IPS DF 19.7 (cell line): ENCODE measurements at places on chromosomes 1 and 21.

DNA sequence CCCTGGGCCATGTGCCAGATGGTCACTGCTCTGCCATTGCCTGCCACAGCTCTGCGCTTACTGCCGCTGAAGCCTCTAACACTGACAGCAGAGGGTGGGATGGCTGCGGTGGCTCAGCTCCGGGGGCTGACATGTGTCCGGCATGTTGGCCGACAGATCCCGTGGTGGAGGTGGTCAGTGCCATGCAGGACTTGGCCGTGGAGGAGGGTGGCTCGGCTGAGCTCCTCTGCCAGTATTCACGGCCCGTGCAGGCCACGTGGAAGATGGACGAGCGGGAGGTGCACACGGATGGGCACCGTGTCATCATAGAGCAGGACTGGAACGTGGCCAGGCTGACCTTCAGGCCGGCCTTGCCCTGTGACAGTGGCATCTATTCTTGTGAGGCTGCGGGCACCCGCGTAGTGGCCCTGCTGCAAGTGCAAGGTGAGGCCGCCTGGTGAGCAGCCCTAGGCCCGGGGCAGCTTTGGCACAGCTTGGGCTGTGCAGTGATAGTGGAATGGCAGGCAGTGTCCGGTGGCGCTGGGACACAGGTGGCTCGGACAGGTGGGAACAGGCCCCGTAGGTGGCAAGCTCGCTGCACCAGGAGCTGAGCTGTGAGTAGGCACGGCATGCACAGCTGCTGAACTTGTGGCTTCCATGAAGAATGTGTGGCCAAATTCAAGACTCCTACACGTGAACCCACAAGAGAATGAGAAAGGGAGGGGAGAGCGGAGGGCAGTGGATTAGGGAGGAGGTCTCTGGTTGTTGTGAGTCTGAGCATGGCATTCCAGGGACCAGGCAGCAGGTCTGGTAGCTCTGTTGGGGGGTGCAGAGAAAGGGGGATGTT, 91.8 kb downstream of the TRIM11 start:
- no peak for DNase-seq

- DNase-seq, result no peak
Observed at GRCh38 chr1:64466033-64466432, 3.9 kb upstream of the CACHD1 start.

DNA sequence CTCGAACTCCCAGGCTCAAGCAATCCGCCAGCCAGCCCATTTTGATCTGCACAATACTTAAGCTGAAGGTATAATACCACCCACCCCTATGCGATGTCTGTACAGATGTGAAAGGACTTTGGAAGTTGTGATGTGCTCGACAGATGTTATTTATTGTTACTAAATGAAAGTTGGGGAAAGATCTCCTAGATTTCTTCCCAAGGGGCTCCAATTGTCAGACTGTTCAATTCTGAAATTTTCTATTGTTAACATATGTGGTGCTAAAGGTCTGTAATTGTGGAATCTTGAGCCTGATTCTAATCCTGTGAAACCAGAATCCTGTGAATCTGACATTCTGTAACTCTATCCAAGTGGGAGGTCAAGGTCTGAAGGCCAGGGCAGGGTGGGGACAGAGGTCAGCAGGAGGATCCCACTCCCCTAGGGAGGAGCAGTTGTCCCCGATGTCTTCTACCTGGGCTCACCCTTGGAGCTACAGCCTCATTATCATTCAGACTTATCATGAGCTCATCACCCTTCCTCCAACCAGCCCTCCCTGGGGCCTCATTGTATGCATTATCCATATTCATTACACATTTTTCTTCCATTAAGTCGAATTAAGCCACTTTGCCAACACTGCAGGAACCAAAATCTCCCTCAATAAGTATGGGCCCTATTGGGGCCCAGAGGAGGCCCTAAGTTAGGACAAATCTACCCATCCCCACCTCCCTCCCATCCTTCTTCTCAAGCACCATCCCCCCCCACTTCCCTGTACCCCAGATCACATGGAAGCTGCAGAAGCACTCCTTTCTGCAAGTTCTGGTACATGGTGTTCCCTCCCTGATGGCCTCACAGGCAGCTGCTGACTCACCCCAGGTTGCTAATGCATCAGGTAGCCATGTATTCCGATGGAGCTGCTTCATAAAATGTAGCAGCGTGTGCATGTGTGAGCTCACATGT, 32.3 kb downstream of the SHISAL2A start:
- DNase-seq, result no peak

GRCh38 chr1:175145899-175146528, 46.6 kb downstream of the KIAA0040 start:
- no peak for DNase-seq

DNA sequence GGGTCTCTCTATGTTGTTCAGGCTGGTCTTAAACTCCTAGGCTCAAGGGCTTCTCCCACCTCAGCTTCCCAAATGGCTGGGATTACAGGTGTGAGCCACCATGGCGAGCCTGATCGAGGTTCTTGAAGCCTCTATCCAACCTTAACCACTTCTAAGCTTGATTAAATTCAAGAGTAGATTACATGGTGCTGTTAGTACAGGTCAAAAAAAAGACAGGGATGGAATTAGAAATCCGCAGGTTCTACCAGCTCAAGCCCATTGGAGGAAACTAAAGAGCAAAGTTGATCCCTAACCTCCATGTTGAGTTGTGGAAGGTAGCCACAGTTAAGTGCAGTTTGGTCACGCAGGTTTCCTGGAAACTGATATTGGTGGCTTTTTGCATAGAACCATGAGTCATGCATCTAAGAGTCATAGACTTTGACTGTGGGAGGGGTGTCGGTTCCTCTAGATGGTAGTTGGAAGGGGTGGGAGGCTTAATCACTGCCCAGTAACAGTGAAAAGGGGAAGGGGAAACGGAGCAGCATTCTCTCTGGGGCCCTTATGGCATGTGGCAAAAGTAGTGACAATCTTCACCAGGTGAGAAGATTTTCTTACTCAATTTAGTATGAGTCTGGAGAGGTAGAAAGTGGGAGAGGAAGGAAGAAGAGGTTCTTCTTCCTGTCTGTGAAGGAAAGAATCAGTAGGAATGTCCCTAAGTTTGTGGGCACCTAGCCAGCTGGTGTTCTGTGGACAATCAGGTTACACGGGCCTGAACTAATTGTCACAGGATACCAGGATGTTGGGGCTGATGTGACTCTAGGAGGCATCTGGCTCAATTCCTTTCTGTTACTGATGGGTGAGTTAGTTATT, 7.0 kb downstream of the CD53 start:
- DNase-seq, result no peak

DNA sequence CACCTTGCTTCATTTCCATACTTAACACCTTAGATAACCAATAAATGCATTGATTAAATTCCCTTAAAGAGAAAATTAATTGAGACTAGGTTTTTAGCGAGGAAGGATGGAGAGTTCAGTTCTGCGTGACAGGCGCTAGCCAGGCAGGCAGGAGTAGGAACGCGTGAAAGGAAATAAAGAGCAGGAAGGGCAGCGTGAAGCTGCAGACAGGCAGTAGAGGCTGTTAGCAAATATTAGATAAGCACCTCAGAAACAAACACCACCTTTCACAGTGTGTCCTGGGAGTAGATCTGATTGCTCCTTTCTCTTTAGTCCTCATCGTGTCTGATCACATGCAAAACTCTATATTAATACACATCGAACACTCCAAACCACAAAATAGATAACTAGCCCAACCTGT, 282.7 kb upstream of the ADGRL2 start:
- no peak for DNase-seq

- DNase-seq, result no peak
Observed at GRCh38 chr1:201783572-201783971, 45.4 kb upstream of the IPO9 start.

DNA sequence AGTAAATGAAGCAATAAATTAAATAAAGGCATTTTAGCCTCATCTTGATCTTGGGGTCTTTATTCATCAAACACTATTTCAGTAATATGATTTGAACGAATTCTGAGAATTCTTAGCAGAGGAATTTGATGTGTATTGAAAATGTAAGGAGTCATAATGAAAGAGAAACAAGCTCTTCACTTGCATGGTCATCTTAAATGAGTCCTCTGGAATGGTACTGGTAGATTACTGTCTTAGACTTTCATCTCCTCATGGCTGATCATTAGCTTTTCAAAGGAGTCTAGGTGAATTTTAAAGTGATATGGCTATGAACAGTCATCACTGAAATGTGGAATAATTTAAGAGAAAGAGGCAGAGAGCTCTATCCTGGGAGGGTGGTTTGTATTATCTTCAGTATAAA, 30.0 kb downstream of the PRRC2C start:
- DNase-seq, result no peak

DNA sequence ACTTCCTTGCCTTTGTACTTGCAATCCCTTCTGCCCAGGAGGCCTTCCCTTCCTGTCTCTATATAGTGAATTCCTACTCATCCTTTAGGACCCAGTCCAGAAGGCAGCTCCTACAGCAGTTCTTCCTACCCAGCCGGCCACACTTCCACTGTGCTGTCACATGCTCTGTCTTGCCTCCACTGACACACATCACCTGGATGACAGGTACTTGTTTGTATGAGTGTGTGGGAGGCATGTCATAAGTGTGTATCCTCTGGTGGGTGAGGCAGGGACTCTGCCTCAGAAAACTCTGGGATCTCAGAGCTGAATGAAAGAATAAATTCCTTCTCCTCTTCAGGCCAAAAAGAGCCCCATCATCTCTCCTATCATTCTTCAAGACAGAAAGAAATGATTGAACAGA, 5.1 kb upstream of the OSCP1 start:
- no peak for DNase-seq

GRCh38 chr1:65541161-65541560, 120.7 kb downstream of the LEPR start:
- no peak for DNase-seq

GRCh38 chr21:39003982-39004633, 179.1 kb downstream of the PSMG1 start:
- DNase-seq, result no peak

DNA sequence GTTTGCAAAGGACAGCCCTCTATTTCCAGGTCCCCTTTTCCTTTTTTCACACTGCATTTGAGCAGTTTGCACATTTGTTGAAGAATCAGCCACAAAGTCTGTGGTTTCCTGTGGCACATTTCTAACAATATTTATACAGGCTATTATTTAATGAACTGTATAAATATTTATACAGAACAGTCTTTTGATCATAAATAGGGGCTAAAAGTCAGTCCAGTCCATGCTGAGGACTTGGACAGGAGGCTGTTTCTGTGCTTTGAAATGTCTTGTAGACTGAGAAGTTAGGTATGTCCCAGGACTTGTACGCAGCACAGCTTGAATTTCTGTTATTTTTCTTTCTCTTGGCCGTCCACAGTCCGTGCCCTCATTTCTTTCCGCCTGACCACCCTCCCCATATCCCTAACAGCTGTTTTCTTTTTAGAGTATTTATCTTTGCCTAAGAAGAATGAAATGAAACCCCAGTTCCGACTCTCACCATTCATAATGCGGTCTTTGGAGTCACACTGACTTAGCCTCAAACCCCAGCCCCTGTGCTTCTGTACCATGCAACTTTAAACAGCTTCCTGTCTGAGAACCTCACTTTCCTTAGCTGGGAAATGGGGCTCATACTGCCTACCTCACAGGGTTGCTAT, 19.7 kb downstream of the FGGY start:
- no peak for DNase-seq

DNA sequence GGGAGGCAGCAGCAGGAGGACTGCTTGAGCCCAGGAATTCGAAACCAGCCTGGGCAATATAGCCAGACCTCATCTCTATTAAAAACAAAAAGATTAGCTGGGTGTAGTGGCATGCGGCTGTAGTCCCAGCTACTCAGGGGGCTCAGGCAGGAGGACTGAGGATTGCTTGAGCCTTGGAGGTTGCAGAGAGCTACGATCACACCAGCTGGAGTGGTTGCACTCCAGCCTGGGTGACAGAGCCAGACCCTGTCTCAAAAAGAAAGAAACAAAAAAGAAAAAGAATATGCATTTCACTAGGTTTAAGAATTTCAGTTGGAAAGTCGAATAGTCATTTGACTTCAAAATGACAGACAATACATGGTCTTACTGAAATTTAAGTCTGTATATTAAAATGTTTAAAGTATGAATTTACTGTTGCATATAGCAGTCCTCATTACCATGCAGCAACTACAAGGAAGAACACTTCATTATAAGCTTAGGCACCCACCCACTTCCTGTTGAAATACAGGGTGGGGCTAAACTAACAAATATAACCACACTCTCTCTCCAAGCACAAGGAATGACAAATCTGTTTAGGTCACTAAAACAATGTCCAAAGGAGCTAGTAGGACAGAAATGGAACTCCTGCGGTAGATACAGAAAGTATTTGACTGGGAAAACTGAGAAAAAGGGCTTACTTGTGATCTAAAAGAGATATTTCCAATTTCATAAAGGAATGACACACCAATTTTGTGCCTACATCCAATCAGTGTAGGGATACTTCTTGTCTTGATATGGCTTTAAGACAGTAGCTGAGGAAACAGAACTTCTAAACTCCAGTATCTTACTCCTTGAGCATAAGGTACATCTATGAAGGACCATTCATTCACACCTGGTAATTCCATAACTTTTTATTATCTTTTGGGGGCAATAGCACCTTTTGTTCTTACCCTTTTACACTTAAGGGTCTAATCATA, 44.1 kb downstream of the GPR3 start:
- DNase-seq, result no peak

DNA sequence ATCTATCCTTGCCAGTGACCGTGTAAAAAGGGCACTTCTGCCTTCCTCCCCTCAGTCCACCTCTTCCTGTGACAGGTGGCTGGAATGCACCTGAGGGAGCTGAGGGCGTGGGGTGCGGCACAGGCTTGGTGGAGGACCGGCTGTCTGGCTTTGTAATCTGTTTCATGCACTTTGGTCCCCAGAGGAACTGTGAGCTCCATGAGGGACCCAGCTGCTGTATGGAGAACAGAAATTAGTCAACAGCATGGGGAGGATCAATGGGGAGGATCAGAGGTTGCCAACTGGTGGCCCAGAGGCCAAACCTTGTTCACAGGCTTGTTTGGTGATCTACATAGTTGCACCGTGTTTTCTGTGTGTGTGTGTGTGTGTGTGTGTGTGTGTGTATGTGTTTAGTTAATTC, 19.0 kb upstream of the LUZP1 start:
- DNase-seq, result no peak

GRCh38 chr1:110986407-110986891, 22.7 kb upstream of the LRIF1 start:
- DNase-seq, result no peak

DNA sequence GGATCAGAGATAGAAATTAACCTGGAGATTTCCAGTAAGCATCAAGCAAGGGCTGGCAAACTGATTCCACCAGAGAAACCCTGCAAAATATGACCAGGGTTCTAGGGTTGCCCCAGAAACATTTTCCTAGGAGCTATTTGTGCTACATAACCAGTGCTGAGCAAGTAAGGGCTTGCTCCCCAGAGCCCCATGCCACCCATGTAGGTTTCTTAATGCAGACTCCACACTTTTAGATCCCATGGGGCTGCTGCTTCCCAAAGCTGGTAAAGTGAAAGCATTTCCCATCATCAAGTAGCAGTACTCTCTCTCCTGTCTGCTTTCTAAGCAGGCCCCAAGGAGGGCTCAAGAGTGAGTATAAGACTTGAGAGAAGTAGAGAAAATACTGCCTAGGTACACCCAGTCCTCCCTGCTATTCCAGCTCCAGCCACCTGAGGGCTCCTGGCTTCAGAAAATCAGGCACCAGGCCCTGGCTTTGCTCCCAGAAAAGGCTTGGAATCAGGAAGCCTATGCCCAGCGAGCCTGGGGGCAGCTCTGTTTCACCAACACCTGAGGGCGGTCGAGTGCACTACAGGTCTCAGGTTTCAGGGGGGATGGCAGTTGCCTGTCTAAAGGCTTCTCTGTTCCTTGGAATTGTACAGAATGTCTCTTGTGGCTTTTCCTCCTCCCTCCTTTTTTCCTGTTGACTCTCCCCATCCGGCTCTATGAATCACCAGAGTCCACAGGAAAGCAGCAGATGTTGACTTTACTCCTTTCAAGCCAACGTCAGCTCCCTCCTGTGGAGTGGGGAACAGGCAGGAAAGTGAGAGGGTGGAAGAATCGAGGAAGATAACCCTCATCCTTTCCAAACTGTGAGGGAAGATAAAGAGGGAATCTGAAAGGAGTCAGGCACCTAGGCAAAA, 6.2 kb upstream of the ANKRD35 start:
- peak; percentile 93 for DNase-seq
